AG08396 (cell line): ENCODE measurements at places on chromosomes 11 and 22.

GRCh38 chr11:110712659-110713448 lies 617 bp upstream of the ARHGAP20 start:
- peak; percentile 46 for DNase-seq

GRCh38 chr11:95231881-95232605 lies 1.0 kb upstream of the SESN3 start:
- peak; percentile 21 for DNase-seq

DNA sequence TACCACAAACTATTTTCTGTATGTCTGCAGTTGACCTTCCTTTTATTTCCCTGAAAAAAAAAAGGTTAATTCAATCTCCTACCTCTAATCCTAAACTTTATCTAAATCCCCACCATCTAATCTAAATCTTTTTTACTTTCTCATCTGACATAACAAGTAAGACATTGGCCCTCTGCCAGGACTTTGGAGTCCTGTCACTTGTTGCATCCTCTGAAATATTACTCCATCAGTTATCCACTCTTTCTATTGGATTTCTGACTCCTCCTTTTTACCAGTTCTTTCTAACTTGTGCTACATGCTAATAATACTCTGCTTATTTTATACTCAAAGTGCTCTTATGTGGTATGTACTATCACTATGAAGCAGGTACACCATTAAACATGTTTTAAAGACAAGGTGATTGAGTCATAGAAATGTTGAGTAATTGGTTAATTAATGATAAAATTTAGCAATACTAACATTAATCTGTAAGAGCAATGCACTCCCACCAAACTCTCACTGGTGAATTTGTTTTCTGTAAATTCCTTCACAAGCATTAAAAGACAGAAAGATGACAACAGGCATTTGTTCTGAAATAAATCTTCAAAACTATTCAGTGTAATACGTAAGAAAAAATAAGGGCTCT lies 914.2 kb upstream of the RAG2 start:
- DNase-seq = no peak

GRCh38 chr22:50061824-50062355 lies 3.8 kb upstream of the TTLL8 start:
- DNase-seq = no peak

GRCh38 chr22:31332010-31332409 lies 14.1 kb downstream of the PATZ1 start:
- DNase-seq = no peak

DNA sequence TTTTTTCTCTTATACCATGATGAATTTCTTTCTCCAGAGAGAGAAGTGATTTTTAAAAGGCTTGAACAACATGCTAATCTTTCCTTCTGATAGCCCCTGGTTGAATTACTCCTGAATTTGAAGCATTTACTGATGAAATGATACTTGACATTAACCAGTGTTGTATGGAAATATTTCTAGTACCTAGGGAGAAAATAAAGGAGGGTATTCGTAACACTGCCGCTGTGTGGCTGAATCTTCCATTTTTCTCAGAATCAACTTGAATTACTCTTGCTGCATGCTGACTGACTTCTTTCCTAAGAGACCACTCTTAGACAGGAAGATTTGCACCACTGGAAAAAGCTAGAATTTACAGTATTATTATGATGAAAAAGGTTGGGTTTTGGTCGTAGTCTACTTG lies 118.3 kb downstream of the FAT3 start:
- no peak for DNase-seq

GRCh38 chr22:45291061-45291930 lies 6.5 kb downstream of the UPK3A start:
- DNase-seq = no peak

GRCh38 chr11:29214833-29215232 lies 802.0 kb downstream of the KCNA4 start:
- peak; percentile 4 for DNase-seq

- DNase-seq = no peak
Measured at GRCh38 chr11:119739021-119739703, 10.2 kb upstream of the NECTIN1 start.

GRCh38 chr11:27553186-27553585 lies 46.6 kb upstream of the LIN7C start:
- no peak for DNase-seq

- DNase-seq = no peak
Measured at GRCh38 chr11:88520391-88520790, 182.9 kb upstream of the CTSC start.

GRCh38 chr11:126186708-126187529 lies 24.5 kb downstream of the RPUSD4 start:
- DNase-seq = no peak

DNA sequence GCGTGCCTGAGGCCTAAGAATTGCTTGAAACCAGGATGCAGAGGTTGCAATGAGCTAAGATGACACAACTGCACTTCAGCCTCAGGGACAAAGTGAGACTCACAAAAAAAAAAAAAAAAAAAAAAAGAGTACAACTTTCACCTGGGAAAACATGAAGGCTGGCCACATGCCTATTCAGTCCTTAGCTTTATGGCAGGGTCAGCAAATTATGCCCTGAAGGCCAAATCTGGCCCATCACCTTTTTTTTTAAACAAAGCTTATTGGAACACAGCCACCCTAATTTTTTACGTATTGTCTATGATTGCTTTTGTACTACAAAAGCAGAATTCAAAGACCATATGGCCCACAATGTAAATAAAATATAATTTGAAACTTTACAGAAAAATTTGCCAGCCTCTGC lies 8.2 kb downstream of the FSHB start:
- DNase-seq = no peak

GRCh38 chr22:40480996-40481395 lies 110.6 kb downstream of the SGSM3 start:
- no peak for DNase-seq

DNA sequence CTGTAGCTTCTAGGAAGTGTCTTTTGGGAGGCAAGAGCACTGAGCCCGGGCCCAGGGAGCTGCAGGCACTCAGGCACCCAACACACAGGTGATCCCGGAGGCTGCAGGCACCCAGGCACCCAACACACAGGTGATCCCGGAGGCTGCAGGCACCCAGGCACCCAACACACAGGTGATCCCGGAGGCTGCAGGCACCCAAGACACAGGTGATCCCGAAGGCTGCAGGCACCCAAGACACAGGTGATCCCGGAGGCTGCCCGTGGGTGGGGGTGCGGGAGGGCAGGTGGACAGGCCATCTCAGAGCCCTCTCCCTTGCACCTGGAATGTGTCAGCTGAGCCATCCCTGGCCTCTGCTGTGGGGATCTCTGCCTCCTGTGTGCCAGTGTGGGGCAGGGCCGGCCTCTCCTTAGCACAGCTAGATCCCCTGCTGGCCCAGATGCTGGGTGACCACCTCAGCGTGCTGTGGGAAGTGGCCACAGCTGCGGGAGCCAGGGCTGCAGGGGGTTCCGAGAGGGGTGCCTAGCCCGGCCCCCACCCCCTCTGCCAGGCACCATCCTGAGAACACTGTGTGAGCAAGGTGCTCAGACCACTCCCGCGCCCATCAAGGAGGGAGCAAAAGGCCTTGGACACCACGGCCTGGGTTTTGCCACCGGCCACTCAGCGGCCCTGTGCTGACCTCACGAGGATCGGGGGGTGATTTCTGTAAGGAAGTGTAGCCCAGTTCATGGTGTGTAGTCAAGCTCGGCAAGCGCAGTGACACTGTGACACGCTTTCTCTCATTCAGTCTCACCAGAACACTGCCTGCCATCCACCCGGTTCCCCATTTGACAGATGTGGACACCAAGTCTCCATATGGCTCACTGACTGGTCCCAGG lies 14.2 kb downstream of the MRGPRG start:
- DNase-seq = no peak

- no peak for DNase-seq
Measured at GRCh38 chr11:3934658-3935057, 79.2 kb downstream of the STIM1 start.

GRCh38 chr22:29336751-29337490 lies 21.4 kb upstream of the RASL10A start:
- DNase-seq = no peak

GRCh38 chr22:45131749-45132148 lies 32.0 kb upstream of the NUP50 start:
- no peak for DNase-seq

DNA sequence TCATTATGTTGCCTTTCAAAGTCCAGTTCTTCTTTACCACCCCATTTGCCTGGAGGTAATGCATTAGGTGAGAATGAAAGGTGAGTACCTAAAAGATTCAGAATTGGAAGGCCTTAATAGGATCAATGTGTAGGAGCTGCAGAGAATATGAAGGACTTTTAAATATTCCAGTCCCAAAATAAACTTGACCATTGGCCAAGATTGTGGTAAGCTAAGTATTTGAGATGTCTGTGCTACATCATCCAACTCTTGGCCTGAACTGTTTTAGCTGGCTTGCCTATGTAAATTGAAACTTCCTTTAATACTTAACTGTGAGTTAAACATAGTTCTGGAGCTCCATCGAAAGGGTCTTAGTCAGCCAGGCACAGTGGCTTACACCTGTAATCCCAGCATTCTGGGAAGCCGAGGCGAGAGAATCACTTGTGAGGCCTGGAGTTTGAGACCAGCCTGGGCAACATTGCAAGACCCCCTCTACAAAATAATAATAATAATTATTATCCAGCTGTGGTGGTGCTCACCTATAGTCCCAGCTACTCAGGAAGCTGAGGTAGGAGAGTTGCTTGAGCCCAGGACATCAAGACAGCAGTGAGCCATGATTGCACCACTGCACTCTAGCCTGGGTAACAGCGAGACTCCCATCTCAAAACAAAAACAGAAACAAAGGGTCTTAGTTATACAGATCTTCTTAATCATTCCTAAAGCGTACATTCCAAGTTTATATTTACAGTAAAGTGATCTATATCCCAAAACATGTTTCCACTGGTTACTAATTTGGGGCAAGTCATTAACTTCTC lies 29.8 kb downstream of the MTMR3 start:
- DNase-seq = peak; percentile 42

GRCh38 chr11:109303342-109303741 lies 118.6 kb upstream of the C11orf87 start:
- DNase-seq = no peak

- peak; percentile 77 for DNase-seq
Measured at GRCh38 chr11:77046060-77046501, 11.9 kb downstream of the B3GNT6 start.

- DNase-seq = no peak
Measured at GRCh38 chr22:47808236-47808635, 1045.8 kb downstream of the TBC1D22A start.

DNA sequence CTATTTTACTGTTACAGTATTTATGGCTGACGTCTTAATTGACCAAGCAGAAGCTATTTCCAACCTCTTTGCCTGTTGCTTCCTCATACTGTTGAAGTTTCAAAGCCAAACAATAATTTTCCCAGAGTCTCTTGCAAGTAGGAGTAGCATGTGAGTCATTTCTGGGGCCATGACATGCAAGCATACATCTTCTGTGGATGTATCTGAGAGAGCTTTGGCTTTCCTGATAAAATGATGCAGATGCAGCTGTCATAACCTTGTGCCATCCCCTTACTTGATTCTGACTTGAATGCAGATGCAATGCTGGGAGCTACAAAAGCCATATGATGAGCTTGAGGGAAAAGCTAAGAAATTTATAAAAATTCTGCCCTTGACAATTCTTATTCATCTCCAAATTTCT lies 243.1 kb upstream of the TENM4 start:
- DNase-seq = no peak

DNA sequence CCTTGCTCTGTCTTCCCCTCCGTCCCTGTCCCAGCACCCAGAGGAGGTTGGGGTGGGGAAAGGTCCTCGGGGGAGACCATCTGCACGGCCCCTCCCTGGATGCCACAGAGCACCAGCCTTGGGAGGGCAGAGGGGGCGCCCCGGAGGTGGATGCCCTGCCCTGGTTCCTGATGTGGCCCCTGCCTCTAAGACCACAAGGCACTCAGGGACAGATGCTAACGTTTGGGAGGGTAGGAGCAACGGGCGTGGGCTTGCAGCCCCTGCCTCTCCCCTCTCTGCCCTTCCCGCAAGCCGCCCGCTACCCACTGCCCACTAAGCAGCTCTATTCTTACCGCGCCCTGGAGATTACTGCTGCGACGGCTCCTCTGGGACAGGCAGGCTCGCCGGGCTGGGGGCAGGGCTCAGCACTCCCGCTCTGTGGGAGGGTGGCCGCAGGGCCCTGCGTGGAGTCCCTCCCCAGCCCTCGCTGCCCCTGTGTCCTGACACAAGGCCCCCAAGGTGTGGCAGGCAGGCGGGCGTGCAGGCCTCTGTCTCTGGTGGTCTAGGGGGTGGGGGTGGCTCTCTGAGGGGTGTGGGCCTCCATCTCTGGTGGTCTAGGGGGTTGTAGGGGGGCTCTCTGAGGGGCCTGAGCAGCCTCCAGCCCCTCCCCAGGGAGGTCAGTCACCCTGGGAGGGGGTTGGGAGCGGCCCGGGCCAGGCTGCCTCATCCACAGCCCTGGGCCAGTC lies 14.9 kb downstream of the BRSK2 start:
- DNase-seq = no peak

- DNase-seq = no peak
Measured at GRCh38 chr22:40263191-40263590, 83.1 kb upstream of the ADSL start.

GRCh38 chr11:113249491-113249763 lies 65.0 kb upstream of the TTC12 start:
- DNase-seq = no peak

- DNase-seq = no peak
Measured at GRCh38 chr11:12330485-12331231, 46.7 kb upstream of the PARVA start.

DNA sequence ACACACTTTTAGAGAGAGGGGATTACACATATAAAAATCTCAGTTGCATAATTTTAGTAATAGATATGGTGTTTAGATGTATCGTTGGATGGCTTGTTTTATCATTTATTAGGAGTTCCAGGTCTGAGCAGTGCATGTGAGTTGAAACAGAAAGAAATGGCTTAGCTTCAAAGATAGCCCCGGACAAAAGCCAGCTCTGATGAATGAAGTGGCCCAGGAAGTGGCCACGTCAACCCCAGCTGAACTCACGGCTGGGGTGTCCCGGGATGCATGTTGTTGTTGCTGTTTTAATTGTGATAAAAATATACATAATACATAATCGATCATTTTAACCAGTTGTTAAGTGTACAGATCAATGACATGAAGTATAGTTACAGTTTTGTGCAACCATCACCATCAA lies 1513.6 kb downstream of the BRD1 start:
- DNase-seq = no peak

DNA sequence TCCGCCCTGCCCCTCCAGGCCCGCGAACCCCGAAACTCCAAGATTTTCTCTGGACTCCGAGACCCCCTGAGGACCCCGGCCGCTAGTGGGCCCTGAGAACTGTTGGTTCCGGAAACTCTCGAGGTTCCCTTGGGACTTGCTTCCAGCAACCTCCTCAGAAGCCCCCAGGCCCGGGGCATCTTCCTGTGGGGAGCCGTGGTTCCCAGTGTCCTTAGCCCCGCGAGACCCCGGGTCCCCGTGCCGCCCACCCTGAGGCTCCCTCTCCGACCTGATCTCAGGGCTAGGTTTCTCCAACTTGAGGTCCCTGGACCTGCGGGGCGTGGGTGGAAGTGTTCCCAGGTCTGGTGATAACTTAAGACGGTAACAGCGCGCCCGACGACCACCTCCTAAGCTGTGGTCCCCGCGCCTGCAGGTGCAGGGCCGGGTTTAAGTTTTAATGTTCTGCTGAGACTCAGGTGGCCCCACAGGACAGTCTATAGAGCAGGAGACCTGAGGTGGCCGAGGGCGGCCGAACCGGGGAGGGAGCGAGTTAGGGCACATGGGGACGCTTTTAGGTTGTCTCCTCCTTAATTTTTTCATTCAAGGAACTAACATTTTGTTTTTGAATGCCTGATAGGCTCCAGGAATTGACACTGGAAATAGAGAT lies 720 bp downstream of the FAM118A start:
- DNase-seq = no peak

GRCh38 chr11:85540635-85541205 lies 86.4 kb downstream of the DLG2 start:
- DNase-seq = no peak

- DNase-seq = peak; percentile 49
Measured at GRCh38 chr22:42473484-42474193, 41.4 kb upstream of the NFAM1 start.
